Upper lobe of left lung (tissue), 6 donors: ENCODE measurements at places on chromosomes 13 and 19. TPM values are rescaled to one million over a fixed set of nuclear protein-coding genes. Genes with fewer than 3 reads are reported as not detected.

GRCh38 chr13:34303346-34303745, 485.4 kb downstream of the RFC3 start:
- DNase-seq: no peak

- no peak for DNase-seq
Observed at GRCh38 chr19:39533003-39533512, 406 bp upstream of the EID2B start.

Gene GIPR
- 9.2 TPM for total RNA-seq

DNA sequence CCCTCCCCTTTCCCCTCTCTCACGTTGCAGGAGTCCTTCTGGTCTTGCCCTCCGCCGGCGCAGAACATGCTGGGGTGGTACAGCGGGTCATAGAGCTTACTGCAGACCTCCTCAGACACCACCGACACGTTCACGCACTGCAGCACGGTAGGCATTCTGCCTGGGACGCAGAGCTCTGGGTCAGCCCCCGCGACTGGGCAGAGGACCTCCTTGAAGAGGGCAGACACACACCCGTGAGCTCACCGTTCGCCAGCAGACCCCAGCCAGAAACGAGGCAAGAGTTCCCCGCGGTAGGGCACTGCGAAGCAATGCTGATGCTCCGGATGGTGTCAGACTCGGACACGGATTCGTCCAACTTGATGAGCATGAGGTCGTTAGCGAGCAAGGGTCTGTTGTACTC, 2.9 kb downstream of the KLK4 start:
- DNase-seq: no peak

Gene COLGALT1
- total RNA-seq: 134 TPM

DNA sequence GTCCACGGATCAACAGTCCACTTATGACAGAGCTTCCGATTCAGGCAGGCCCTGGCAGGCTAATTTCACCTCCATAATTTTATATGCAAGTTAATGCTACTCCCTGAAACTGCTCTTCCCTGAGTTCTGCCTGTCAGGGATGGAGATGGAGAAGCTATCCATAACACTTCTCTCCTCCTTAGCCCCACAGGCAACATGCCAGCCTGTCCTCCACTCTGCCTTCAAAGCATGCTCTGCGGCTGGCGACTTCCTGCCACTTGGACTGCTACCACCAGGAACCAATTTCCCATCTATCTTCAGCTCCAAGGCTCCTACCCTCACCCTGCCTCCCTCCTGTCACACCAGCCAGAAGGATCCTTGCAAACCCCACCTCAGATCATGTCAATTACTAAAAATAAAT, 35.4 kb downstream of the GSX1 start:
- DNase-seq: no peak

DNA sequence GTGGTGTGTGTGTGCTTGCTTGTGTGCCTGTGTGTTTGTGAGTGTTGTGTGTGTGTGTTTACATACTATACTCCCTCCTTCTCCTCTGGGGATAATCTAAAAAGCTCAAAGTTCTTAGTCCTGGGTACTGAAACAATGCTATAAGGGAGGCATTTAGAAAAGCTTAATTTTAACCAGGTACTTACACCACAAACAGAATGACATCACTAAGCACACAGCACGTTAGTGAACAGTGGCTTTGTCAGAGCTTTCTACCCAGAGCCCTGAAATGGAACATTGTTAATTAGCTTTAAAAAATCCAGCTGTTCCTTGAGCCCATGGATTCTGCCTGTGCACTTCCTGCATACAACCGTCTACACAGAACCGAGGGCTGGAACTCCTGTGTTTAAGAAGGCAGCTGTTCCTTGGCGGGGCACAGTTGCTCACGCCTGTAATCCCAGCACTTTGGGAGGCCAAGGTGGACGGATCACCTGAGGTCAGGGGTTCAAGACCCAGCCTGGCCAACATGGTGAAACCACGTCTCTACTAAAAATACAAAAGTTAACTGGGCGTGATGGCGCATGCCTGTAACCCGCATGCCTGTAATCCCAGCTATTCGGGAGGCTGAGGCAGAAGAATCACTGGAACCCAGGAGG, 69.6 kb upstream of the RNF113B start:
- DNase-seq: no peak
